Activated B cell treated with CpG ODN at 0.5 μM for 24 hours (primary cell): ENCODE measurements at places on chromosomes 5 and 9.

DNA sequence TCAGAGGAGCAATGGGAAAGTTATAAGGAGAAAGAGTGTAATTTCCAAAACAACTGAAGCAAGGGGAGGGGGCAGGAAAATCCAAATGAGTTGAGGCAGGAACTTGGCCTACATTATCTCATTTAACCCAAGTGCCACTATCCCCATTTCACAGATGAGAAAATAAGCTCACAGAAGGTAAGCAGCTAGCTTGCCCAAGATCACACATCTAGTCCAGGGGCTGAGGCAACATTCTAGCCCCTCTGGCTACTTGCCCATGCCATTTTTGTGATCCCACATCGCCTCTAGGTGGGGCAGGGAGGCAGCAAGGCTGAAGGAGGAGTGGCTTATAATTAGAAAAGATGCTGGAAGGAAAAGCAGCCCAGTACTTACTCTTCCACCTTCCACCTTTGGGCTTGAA is 2.6 kb upstream of the PSIP1 start:
- DNase-seq: no peak

GRCh38 chr9:79242489-79242888 is 329.3 kb upstream of the TLE4 start:
- no peak for DNase-seq

DNA sequence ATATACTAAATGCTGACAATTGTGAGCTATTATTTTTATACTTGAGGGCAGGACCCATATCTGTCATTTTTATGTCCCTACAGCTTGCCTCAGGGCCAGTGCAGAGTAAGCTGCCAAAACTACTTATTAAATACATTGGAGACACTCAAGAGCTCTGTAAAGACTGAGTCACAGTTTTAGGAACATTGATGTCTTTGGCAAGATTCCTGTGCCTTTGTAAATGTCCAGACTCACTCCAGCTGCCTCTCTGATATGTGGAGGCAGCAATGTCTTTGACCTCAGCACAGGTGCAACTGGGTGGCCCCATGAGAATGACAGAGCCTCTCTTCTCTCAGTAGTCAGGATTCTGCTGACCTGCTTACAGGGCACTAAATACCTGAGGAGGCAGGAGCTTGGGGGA is 363.2 kb downstream of the OSTF1 start:
- no peak for DNase-seq

DNA sequence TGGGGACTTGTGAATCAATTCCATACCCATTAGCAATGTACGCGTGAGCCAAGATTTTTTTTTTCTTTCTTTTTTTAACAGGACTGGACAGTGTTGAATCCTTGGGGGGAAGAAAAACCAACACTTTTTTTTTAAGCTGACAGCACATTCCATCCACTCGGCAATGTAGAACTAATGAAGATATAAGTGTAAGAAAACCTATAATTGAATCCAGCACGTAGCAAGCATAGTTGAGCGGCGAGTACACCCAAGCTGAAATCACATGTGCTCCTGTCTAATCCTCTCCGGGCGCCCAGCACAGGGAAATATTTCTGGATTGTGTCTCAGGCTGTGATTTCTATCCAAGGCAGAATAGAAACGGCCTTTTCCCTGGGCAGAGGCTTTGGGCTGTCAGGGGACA is 118.2 kb downstream of the BOD1 start:
- no peak for DNase-seq

DNA sequence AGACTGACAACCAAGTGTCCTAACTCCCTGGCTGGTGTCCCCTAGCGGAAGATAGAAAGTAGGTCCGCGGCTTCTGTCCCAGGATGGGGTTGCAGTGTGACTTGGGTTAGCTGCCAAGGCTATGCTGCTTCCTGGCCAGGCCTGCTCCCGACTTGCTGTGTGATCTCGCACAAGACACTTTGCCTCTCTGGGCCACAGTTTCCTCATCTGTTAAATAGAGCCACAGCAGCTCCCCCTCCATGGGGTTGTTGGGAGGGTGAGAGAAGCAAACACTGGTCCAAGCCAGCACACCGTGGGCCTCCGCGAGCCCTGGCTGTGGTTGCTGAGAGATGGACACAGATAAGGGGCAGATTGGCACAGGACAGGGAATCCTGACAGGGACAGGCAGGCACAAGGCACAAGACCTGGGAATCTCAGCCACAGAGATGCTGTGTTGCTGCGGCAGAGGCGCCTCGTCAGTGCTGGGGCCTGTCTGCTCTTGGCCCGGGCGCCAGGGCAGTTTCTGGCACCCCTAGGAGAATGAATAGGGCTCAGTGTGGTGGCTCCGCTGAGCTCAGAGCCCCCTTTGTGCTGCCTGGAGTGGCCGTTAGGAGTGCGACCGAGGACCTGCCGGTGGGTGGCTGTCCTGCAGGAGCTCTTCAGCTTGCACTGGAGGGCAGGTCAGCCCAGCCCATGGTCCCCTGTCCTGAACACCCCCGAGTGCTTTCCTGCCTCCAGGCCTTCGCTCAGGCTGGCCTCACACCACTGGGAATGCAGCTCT is 1.8 kb upstream of the SH2D3C start:
- no peak for DNase-seq

DNA sequence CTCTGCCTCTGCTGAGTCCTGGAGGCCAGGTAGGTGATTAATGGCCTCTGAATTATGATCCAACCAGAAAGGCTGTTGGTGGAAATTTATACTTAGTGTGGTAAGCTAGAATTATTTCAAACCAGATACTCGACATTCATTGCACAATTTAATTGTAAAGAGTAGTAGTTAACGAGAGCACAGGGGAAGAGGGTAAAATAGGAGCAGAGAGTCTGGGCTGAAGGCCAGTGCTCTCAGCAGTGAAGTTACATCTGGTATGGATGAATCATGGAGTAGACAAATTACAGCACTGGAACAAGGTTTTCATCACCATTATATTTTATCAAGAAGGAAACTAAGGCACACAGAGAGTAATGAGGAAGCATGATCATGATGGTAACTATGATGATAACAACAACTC is 92.5 kb downstream of the TLR4 start:
- DNase-seq: no peak

DNA sequence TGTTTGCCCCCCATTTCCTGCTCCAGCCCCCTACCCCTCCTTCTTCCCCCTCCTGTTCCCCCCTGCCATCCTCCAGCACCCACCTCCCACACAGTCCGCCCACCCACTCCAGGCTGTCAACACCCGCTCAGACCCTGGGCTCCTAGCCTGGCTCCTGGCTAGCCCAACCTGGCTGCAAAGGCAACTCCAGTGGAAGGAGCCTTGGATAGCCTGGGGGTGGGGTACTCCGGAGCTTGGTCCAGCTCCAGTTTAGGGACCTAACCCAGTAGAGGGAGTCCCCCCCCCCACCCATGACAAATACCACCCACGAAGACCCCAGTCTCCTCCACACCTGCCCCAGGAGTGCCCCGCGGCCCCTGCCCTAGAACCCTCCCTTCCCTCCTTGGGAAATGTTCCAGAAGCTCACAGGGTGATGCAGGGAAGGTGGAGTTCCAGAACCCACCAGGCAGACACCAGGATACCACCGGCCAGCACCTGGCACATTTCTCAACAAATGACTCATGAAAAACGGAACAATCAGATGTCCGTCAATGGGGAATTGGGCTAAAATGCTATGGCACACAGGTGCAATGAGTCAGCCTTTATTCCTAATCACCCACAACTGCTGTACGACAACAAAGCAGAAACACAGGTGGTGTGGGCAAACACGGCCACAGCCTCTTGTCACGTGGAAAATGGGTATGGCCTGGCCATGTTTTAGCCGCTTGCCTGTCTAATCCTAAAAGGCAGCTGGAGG is 901 bp upstream of the SLC12A7 start:
- DNase-seq: no peak

DNA sequence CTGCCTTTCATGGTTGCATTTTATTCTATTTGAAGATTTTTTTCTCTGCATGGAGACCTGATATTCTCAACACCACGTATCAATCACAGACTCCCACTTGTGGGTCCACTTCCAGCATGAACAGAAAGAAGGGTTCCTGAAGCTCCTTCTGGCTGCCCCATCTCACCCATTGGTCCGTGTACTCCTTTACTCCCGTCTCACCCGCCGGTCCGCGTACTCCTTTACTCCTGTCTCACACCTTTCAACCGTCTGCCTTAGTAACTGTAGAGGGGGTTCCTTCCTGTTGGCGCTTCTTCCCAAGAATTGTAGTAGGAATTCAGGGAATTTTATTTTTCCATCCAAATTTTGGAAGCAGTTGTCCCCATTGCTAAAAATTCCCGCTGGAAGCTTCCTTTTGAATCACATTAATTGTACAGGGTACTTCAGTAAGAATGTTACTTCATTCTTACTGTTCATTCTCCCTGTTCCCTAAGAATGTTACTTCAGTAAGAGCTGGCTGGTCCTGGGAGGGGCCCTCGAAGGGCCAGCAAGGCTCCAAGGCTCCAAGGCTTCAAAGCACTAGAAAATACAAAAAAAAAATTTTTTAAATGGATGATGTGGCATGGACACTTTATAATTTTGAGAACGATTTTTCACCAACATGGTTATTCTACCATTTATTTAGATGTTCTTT is 3.9 kb upstream of the LPCAT1 start:
- DNase-seq: no peak

- DNase-seq: no peak
Measured at GRCh38 chr5:54637654-54638053, 120.1 kb downstream of the SNX18 start.

- no peak for DNase-seq
Measured at GRCh38 chr9:83330207-83331196, 207.7 kb downstream of the FRMD3 start.

DNA sequence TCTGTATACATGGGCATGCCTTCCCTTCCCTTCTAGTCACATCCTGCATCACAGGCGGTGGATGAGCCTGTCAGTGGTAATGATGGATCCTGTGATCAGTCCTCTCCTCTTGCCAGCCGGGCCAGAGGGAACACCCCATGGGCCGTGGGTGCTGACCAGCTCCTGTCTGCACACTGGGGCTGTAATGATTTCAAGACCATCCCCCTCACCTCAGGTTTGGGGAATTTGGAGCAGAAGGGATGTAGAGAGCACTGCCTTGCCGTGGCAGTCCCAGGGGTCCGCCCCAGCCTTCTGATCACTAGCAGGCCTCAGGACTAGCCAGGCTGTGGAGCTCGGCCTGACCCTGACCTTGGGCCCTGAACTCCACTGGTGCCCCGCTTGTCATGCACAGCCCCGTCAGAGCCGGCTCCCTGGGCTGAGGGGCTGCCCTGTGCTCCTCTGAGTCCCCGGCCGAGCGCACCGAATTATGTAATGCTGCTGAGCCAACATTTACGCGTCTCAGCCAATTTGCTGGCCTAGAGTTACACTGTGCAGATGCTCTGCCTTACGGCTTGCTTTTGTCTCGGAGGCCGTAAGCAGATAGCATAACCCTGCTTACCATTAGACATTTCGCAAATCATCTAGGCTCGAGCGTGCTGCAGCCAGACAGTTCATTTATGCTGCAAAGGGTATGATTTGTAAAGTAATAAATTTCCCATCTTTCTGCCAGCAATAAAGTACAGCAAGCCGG is 155.3 kb downstream of the MACROH2A1 start:
- no peak for DNase-seq

- no peak for DNase-seq
Measured at GRCh38 chr5:97044052-97044451, 98.4 kb downstream of the LIX1 start.

- DNase-seq: no peak
Measured at GRCh38 chr9:91805031-91805430, 145.0 kb downstream of the ROR2 start.

GRCh38 chr9:21686738-21687137 is 115.7 kb upstream of the MTAP start:
- DNase-seq: no peak

DNA sequence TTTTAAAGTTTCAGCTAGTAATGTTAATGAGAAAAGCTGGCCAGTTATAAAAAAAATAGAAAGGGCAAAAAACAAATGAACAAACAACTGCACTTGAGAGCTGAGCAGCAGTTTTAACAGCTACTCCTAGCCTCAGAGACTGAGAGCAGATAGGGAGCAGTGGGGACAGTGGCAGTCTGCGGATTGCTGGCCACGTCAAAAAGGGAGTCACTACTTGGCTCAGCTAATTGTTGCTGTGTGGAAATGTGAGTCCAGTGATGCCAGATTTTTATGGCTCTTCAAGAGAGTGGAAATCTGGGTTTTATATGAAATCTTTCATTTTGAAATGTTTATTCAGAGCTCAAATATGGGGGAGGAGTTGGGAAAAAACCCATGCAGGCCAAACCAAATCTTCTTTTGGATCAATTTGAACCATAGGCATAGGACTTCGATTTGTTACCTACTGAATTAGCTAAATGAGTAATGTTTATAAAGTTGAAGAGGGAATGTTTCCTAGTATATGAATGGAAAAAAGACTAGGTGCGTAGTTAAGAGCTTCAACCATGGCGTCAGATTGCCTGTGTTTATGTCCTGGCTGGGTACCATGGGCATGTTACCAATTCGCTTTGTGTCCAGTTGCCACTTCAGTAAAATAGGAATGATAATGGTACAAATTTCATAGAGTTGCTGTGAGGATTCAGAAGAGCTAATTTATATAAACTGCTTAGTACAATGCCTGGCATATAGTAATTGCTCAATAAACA is 102.1 kb downstream of the PAM start:
- DNase-seq: no peak

- DNase-seq: no peak
Measured at GRCh38 chr5:39854771-39855410, 430.1 kb upstream of the DAB2 start.

DNA sequence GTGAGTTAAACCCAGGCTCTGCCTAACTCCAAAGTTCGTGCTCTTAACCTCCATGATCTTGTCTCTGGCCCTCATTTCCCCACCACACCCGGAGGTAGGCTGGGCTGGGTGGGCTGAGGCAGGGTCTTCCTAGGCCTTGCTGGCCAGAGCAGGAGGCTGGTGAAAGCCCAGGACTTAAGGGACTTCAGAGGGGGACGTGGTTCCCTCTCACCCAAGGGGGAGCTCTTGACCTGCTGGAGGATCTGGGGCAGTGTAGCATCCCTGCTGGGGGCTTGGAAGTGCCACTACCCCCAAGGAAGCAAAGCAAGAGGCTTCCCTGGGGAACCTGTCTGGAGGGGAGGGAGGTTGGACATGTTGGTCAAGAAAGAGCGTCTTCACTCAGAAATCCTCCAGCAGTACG is 14.7 kb downstream of the PITX1 start:
- no peak for DNase-seq

DNA sequence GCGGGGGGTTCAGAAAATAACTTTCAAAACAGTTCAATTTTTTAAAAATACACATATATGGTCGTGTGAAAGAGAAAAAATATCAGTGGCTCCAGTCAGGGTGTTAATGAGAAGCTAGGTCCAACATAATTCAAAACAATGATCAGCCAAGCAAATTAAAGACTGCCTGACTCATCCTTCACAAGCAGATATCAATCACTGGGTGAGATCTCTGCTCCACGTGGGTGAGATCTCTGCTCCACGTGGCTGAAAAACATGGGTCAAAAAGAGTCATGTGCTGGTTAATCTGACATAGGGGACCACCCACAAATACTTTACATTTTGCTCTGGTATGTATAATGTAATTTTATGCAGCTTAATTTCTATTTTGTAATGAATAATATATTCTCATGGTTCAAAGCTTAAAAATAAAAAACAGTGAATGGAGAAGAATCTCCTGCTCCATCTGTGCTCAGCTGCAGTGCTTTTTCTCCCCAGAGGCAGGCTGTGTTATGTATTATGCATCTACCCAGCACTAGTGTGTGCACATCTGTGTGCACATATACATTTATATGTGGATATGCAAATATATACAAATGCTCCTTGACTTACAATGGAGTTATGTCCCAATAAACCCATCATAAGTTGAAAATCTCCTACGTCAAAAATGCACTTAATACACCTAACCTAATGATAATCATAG is 93.1 kb upstream of the S1PR3 start:
- no peak for DNase-seq
